Lower leg skin (tissue), 4 donors: ENCODE measurements at places on chromosomes 5 and 9. TPM values are rescaled to one million over a fixed set of nuclear protein-coding genes. Genes with fewer than 3 reads are reported as not detected.

DNA sequence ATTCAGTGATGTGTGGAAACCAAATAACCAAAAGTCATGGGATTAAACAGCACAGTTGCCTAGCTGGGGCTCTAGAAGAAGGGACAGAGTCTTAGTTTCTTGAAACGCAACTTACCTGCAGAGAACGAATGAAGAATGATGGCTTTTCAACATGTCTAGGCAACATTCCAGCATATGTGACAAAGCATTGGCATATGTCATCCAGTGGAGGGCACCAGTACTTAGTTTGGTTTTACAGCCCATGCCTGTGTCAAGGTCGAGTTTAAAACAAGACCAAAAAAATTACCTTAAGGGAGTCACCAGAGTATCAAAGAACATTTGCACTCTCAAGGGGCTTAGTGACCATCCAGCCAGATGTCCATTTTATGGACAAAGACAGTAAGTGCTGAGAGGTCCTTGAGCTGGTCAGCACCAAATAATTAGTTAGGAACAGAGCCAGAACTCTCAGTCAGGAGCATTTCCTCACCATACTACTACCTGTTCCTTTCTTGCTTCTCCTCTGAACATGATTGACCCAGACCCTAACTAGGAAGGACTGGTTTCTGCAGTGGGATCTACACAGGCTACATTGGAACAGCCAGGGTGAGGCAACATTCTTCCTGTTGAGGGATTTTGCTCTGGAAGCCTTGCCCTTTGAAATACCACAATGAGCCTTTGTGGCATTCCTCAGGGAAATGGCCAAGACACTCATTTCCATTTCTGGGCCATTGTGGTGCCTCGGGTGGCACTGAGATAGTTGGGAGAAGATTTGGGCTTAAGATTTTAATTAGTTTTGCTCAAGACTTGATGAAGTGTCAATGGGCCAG, 75.4 kb upstream of the ANKH start:
- DNase-seq = no peak

The EPB41L4A gene
- 16.2 TPM for total RNA-seq

The SUSD3 gene
- total RNA-seq = 4.4 TPM

DNA sequence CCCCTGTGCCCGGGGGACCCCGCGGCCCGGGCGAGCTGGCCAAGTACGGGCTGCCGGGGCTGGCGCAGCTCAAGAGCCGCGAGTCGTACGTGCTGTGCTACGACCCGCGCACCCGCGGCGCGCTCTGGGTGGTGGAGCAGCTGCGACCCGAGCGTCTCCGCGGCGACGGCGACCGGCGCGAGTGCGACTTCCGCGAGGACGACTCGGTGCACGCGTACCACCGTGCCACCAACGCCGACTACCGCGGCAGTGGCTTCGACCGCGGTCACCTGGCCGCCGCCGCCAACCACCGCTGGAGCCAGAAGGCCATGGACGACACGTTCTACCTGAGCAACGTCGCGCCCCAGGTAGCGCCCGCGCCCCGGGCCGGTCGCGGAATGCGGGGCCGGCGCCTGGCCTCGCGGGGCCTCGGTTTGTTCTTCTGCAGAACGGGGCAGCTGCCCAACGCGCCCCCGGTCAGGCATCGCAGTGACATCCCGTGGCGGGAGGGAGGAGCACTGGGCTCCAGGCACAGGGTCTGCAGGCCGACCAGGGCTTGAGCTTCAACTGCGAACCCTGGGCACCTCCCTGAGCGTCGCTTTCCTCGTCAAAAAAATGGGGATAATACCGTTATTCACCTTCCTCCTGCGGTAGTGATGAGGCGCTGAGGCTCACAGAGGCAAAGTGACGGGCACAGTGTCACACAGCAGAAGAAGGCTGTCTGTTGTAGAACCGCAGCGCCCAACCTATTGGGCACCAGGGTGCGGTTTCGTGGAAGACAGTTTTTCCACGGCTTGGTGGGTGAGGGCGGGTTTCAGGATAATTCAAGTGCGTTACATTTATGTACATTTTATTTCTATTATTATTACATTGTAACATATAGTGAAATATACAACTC, 777 bp downstream of the ENDOG start:
- no peak for DNase-seq

GRCh38 chr5:142977363-142978051, 207.3 kb downstream of the ARHGAP26 start:
- no peak for DNase-seq

DNA sequence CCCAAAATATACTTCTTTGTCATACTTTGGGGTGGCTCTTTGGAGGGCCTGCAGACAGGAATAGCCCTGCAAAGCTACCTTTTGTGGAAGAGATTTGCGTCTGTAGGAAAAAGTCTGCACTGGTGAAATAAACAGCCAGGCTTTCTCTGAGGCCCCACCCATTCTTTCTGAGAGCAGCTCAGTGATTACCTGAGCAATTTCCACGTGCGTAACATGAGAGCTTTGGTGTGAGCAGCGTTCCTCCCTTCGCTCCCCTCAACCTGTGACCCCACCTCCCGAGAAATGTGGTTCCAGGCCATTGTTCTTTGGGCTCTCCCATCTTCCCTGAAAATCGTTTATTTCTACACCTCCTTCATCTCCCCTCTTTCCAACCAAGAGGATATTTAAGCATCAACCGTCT, 23.8 kb upstream of the FBP1 start:
- DNase-seq = no peak

The PROB1 gene
- total RNA-seq = 0.34 TPM

DNA sequence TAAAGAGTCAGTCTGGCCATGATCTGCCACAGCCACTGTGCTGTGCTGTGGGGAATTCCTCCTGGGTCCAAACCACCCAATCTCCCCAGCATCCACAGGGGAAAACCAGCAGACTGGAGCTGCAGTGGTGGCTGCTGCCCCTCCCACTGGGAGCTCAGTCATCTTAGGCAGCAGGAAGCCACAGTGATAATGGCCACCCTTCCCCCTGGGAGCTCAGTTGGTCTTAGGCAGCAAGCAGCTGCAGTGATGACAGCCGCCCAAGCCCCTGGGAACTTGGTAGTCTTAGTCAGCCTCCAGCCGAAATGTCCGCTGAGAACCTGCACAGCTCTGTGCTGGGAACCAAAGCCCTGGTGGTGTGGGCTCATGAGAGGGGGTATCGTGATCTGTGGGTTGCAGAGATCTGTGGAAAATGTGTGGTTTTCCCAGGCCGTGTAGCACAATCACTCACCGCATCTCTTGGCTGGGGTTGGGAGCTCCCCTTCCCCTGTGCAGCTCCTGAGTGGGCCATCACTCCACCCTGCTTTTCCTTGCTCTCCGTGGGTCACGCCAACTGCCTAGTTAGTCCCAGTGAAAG, 38.4 kb upstream of the SMIM15 start:
- no peak for DNase-seq

The SYNPO gene
- total RNA-seq = 3.9 TPM

GRCh38 chr5:115241881-115242642, 20.6 kb downstream of the PGGT1B start:
- DNase-seq = no peak

The RIGI gene
- total RNA-seq = 7.5 TPM

The ADRA1B gene
- total RNA-seq = not detected
